ENCODE measurements at places on chromosomes 7 and 10.

- peak; percentile 65 for DNase-seq
Observed at GRCh38 chr10:110872145-110872983, 636 bp downstream of the PDCD4 start.

- DNase-seq: no peak
Observed at GRCh38 chr10:78815702-78816334, 252.9 kb upstream of the ZMIZ1 start.

- no peak for DNase-seq
Observed at GRCh38 chr7:96855139-96855538, 145.5 kb upstream of the SEM1 start.

DNA sequence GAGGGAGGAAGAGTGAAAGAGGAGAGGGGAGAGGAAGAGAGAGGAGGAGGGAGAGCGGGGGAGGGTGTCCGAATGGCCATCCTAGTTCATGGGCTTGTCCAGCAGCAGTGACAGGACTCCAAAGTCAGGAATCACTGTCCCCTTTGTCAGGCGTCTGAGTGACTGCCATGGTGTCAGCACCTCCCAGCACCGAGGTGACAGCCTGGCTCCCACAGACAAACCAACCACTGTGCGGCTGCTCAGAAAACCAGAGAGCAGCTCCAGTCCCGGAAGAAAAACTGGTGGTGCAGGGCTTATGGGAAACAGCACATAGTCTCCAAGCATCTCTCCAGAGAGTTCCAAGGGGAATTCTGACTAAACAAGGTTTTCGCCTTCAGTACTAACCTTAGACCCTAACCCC lies 18.9 kb upstream of the FGFR2 start:
- no peak for DNase-seq

DNA sequence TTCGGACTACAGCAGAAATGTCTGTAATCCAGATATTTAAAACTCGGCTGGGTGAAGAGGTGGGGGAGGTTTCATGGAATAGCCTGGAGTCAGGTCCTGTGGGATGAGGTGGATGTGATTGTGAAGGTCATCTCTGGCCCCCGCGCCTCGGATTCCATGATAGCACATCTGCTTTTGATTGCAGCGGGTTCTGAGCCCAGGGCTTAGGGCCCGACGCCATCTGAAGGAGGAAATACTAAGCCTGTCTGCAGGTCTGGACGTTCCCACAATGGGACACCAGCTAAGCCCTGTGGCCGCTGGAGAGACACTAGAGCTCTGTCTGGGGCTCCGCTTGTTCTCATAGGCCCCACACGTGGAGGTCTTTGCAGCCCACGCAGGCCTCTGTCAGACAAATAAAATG lies 328.7 kb downstream of the CXCL12 start:
- DNase-seq: no peak

- DNase-seq: no peak
Observed at GRCh38 chr10:120841522-120842189, 9.5 kb upstream of the WDR11 start.

GRCh38 chr7:82071468-82071867 lies 301.6 kb upstream of the HGF start:
- no peak for DNase-seq

- no peak for DNase-seq
Observed at GRCh38 chr7:143490717-143491306, 13.1 kb downstream of the TAS2R41 start.

GRCh38 chr7:47419471-47419870 lies 162.4 kb downstream of the TNS3 start:
- DNase-seq: no peak

- DNase-seq: no peak
Observed at GRCh38 chr10:120217736-120218135, 239.3 kb upstream of the PLPP4 start.

DNA sequence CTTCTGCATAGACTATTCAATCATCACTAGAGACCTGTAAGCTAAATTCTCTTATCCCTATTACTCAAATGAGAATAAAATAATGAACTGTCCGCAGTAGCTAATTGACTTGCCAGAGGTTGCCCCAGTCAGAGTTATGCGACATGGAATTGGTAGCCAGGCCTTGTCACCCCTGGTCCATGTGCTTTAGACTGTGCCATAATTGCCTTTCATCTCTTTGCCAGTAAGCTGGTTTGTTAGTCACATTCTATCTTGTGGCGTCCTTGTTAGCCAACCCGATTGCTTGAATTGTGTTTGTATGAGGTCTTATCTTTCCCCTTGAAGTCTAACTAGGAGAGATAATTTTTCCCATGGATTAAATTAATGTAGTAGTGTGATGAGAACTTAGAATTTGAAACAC lies 262.6 kb downstream of the CSTF2T start:
- DNase-seq: no peak

DNA sequence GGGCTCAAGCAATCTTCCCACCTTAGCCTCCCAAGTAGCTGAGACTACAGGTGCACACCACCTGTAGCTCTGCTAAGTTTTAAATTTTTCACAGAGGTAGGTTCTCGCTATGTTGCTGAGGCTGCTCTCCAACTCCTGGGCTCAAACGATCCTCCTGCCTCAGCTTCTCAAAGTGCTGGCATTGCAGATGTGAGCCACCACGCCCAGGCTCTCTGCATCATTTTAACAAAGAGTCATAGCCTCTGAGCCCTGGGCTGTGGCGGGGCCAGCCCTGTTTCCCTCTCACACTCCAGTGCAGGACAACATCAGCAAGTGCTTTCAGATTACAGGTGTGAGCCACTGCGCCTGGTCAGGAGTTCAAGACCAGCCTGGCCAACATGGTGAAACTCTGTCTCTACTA lies 102.5 kb downstream of the COL26A1 start:
- DNase-seq: no peak

DNA sequence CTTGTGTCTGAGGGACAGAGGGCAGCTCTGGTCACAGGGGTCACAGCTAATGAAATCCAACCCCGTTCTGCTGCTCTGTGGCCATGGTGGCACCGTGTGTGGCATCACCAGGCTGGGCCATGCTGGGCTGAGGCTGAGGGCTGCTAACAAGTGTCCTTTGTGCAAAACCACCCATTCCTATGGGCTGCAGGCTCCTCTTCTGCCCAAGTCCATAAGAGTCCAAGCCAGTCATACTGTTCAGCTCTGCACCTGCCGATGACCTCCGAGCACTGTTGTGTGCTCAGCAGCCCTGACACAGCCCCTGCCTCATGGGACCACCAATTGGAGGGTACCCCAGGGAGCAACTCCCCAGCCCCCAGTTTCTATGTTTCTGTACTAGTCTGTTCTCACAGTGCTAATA lies 133.1 kb downstream of the WDR11 start:
- DNase-seq: no peak

DNA sequence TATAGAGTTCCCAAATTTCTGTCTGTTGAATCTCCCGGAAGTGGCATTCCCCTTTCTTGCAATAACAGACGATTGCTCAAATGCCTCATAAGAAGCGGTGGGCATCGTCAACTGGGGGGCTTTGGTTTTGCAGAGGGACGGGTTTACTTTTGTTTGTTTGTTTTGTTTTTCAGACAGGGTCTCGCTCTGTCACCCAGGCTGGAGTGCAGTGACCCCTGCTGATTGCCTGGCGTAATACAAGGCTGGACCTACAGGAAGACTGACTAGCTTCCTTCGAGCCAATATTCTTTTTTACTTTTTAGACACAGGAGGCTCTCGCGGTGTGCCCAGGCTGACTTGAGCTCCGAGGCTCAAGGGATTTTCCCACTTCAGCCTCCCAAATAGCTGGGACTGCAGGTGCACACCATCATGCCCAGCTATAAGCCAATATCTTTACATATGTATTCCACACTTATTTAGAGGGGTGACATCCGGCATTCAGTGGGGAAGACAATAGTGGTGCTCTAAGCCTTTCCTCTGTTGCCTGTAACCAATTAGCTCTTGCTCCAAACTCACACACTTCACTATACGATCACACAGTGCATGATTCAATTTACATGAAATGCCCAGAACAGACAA lies 58.1 kb downstream of the FHIP2A start:
- no peak for DNase-seq

DNA sequence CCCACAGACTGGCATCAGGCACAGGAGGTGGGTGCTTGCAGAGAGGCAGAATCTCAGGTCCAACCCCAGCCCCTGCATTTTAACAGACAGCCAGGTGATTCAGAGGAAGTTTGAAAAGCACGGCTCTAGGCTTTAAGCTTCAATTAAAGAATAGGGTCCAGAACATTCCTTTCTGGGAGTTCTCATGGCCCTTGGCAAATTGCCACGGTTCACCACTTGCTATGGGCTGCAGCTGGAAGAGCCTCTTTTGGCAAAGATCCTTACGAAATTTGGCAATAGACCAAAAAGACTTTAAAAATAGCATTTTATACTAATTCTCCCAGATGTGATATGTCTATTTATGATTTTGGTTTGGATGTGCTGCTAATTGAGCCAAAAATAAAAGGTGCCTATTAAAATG lies 148.1 kb downstream of the ITGA8 start:
- DNase-seq: no peak

DNA sequence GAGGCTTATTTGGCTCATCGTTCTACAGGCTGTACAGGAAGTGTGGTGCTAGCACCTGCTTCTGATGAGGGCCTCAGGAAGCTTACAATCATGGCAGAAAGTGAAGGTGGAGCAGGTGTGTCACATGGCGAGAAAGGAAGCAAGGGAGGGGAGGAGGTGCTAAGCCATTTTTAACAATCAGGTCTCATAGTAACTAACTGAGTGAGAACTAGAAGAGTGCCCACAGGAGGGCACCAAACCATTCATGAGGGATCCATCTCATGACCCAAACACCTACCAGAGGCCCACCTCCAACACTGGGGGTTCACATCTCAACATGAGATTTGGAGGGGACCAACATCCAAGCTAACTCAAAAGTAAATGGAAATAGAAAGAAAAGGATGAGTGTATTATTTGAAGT lies 78.1 kb downstream of the CXCL12 start:
- DNase-seq: no peak

DNA sequence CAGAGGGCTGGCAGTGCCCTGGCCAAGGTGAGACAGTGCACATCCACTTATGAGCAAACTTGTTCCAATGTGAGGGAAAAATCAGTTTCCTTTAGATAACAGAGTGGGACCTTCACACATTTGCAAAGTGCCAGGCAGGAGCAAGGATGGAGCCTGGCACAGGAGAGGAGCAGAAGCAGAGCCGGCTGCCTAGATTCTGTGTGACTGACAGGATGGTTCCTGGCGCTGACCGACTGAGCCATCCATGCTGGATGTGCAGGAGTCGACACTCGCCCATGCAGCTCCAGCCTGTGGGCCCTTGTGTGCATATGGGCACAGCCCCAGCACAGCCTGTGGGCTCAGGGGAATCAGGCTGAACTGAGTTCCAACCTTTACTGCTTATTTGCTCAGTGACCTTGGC lies 346.5 kb downstream of the GRID1 start:
- DNase-seq: no peak
